ENCODE measurements at places on chromosomes 11 and 22. TPM values are rescaled to one million over a fixed set of nuclear protein-coding genes. Genes with fewer than 3 reads are reported as not detected.

The TPBGL gene
- 0.13 TPM for total RNA-seq

The PATZ1 gene
- 17.6 TPM for total RNA-seq

The MS4A6A gene
- total RNA-seq = 27.5 TPM

The KRTAP5-8 gene
- not detected for total RNA-seq

The H19 gene
- total RNA-seq = 77.5 TPM

The PDGFD gene
- 26.4 TPM for total RNA-seq

The E2F8 gene
- total RNA-seq = not detected

The FBXO3 gene
- 43.5 TPM for total RNA-seq

The SFI1 gene
- total RNA-seq = 54.8 TPM

The MS4A6E gene
- not detected for total RNA-seq

The PLA2G3 gene
- 0.22 TPM for total RNA-seq

The C22orf31 gene
- not detected for total RNA-seq

The TYR gene
- not detected for total RNA-seq

The USP35 gene
- total RNA-seq = 14.5 TPM

The RIMBP3C gene
- total RNA-seq = 0.40 TPM

The SHANK2 gene
- total RNA-seq = 14.1 TPM
